ENCODE measurements at places on chromosomes 7 and 10.
A peak's percentile ranks its signal among the peaks of the same experiment; 100 is the strongest.

GRCh38 chr7:50497968-50498367 is 47.8 kb upstream of the FIGNL1 start:
- no peak for DNase-seq

GRCh38 chr10:6260843-6261242 is 58.1 kb downstream of the PFKFB3 start:
- DNase-seq = no peak

- DNase-seq = peak; percentile 70
Measured at GRCh38 chr7:151087245-151088018, 1.2 kb downstream of the AGAP3 start.

DNA sequence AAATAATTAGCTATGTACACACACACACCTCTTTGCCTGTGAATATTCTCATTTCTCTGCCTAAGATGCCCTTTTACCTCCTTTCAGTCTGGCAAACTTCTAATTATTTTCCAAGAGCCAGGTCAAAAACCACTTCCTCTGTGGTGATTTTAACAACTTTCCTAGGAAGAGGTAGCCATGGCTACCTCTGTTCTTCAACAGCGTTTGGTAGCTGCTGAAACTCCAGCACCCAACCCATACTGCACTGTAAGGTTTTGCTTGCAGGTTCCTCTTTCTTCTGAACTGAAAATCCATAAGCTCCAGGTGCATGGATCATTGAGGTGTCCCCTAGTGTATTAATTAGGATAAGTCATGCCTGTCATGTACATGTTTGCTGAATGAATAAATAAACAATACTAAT is 25.6 kb downstream of the NRCAM start:
- DNase-seq = no peak

GRCh38 chr10:69757553-69758309 is 44.0 kb upstream of the COL13A1 start:
- peak; percentile 61 for DNase-seq

DNA sequence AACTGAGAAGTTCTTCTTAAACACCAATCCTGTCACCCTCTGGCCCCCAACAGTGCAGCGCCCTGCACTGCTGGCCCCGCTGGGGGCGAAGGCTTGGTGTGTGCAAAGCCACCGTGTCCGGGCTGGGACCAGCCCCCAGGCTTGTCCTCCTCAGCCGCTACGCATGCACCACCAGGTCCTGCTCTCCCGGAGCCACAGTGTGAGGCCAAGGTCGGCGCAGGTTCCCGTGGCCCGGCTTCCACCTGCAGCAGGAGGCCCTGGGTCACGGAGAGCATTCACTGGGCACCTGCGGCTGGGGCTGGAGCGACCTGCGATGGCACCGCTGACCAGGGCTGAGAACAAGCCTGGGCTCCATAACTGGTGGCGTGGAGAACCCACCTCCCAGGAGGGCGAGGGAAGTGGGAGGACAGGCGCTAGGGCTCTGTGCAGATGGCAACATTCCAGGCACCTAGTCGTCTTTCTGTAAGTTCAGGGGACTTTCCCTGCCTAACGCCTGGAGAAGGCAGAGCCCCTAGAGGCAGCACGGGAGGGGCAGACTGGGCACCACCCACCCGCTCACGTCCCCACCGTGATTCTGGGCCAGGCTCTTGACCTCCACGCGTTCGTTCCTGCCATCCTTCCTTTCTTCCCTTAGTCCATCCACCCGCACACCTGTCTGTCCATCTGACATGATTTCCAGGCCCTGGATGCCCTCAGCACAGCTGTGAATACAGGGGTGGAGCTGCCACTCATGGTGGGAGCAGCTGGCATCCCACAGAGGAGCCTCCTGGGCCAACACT is 271.6 kb downstream of the ELFN1 start:
- no peak for DNase-seq

DNA sequence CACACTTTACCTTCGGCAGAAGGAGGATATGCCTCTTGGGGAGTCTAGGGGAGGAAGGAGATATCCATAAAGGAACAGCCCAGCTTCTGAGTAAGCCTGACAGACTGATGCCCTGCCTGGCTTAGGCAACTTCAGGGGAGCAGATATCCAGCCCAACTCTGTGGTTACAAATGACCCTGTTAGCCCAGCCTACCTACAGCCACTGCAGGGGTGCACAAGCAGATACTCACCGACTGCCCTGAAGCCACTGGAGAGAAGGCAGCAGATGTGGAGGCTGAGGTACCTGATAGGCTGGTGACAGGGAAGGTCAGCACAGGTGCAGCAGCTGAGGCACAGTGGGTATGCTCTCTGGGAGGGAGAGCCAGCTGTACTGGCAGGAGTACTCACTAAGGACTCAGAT is 770.2 kb downstream of the GRID1 start:
- DNase-seq = no peak

DNA sequence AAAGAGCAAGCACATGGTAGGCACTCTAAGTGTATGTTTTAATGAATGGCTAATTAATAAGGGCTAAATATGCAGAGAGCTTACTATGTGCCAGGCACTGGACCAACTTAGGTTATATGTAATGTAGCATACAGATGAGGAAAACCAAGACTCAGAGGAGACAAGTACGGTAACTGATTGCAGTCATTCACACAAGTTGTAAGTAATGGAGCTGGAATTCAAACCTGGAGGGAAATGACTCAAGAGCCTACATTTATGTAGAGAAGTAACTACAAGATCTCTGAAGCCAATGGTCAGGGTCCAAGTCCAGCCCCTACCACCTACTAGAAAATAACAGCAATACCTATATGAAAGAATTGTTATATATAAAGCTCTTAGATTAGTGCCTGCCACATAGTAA is 97.3 kb upstream of the KCNIP2 start:
- peak; percentile 43 for DNase-seq

- no peak for DNase-seq
Measured at GRCh38 chr10:118547282-118547681, 48.2 kb downstream of the PRLHR start.

- DNase-seq = no peak
Measured at GRCh38 chr10:131015271-131015670, 296.2 kb downstream of the TCERG1L start.

DNA sequence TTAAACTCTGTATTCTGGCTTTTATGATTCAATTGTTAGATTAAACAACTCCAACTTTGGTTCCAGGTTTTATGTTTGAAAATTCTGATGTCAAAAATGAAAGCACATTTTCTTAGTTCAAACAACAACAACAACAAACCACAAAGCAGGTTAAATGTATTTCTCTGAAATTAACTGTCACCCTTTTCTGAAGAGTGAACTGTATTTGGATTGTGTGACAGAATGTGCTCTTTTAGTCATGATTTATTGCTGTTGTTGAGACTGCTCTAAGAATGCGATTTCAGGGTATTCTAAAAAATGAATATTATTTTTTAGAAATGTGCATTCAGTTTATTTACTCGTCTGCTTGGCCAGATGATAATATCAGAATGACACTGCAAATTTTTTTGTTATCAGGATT is 144.1 kb downstream of the GNAI1 start:
- DNase-seq = no peak

DNA sequence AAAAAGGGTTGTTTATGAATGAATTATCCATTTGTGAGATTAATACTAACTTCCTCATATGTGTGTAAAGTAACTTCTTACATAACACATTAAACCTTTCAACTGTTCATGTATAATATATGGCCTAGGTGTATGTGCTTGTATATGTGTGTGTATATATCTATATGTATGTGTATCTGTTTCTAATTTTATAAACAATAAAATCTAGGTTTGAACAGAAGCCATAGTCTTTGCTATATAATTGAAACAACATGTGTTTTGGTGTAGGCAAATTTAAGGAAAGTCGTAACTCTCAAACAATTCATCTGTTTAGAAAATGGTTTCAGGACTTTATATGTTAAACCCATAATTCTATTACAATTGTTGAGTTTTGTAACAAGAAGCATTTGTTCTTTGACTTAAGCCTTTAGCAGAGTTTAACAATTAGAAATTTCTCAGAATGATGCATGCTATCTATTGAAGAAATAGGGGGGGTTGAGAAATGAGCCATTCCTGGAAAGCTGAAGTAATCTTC is 103.3 kb downstream of the BBS9 start:
- DNase-seq = no peak

DNA sequence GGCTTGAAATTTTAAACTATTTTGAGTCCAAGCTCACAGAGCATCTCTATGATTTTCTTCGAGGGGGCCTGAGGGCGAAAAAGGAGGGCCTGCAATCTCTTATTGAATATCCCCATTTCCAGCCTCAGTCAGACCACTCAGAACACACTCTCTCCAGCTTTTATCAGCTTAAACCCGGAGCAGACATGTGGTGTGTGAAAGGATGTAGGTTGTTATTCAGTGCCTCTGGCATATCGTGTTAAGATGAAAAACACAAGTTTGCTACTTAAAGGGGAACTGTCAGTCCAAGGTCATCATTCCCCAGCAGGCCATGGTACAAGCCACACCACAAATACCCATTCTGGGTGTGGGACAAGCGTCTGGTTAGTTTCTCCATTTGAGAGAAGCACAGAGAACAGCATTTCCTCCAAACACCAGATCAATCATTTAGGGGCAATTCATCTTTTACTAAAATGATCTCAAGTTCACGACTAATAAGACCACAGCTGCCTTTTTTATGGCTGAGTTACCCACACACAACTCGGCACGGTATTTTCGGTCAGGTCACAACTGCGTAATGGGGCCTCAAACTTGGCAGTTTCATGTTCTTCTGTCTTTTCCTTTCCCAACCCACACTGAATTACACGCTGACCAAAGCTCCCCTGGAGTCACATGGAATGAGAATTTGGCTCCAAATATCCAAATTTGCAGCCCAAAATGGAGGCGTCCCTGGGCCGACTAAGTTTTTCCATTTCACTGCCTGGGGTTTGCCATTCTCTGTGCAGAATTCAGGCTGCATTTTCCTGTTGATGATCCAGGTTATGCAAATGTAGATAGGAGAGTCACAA is 188.4 kb downstream of the SEM1 start:
- no peak for DNase-seq

DNA sequence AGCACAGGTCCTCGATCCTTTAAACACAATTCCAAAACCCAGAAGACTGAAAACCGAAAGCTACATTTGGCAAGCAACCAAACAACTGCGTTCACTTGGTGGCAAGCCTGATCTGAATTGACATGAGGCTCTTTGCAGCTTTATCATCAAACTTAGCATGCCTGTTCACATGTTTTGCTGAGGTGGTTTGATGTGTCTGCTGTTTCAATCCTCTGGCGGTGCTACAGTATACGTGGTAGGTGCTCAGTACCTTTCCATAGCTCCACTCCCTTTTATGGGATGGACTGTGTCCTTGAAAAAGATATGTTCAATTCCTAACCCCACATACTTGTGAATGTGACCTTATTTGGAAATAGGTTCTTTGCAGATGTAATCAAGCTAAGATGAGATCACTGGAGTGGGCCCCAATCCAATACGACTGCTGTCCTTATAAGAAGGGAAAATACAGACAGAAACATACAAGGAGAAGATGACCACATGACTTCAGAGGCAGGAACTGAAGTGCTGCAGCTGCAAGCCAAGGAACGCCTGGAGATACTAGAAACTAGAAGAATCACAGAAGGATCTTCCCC is 33.4 kb downstream of the CCDC6 start:
- peak; percentile 46 for DNase-seq

DNA sequence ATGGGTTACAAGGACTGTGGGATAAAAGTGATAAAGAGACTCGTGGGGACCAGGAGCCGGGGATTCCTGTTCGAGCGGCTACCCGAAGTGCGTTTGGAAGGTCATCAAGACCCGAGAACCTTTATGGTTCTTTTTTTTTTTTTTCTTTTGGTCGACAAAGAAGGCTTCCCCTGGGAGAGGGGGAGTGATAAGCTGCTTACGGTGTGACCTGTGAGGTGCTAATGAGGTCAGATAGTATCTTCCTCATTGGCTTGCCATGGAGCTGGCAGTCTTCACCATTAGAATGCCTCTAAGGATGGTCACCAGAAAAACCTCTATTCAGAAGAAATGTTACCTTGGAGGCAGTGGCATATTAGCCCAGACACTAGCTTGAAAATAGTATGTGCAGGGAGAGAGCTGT is 92.3 kb upstream of the STEAP4 start:
- DNase-seq = no peak

DNA sequence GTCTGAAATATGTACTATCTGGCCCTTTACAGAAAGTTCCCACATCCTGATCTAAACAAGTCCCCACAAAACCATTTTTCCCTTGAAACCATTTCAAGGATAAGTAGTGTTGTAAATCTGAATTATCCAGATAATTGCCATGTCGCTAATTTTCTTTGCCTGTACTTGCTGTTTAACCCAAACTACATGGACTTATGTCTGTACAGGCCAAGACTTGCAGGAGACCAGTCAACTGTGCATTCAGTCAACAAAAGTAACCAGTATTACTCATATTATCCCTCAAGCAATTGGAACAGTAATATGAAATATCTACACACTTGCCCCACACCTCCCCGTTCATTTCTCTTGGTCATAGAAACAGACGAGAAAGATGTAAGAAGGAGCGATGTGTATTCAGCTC is 347.8 kb upstream of the NFE2L3 start:
- peak; percentile 12 for DNase-seq

DNA sequence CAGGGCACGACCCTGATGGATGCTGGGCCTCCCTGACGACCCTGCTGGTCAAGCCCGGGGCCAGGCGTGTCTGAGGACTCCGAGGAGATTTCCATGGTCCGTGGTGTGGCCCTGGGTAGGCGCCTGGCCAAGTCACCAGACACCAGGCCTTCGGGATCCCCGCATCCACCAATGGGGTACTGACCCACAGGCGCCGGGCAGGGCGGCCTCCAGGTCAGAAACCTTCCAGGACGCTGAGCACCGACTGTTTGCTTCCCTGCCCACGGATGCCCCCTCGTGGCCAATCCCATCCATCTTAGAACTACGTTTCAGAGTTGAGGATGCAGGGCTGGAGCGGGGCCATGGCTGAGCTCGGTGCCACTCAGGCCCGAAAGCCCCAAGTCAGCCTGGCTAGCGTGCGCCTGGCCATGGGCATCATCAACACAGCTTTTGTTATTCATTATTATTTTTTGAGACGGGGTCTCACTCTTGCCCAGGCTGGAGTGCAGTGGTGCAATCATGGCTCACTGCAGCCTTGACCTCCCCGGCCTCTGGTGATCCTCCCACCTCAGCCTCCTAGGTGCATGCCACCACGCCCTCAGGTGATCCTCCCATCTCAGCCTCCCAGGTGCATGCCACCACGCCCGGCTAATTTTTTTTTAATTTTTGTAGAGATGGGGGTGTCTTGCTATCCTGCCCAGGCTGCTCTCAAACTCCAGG is 7.1 kb upstream of the AMZ1 start:
- DNase-seq = peak; percentile 71

GRCh38 chr7:85749696-85750453 is 563.0 kb upstream of the SEMA3D start:
- peak; percentile 21 for DNase-seq

GRCh38 chr10:114342976-114343375 is 61.3 kb downstream of the AFAP1L2 start:
- no peak for DNase-seq
